H9 (cell line): ENCODE measurements at places on chromosomes 6 and 20.
A peak's percentile ranks its signal among the peaks of the same experiment; 100 is the strongest.

DNA sequence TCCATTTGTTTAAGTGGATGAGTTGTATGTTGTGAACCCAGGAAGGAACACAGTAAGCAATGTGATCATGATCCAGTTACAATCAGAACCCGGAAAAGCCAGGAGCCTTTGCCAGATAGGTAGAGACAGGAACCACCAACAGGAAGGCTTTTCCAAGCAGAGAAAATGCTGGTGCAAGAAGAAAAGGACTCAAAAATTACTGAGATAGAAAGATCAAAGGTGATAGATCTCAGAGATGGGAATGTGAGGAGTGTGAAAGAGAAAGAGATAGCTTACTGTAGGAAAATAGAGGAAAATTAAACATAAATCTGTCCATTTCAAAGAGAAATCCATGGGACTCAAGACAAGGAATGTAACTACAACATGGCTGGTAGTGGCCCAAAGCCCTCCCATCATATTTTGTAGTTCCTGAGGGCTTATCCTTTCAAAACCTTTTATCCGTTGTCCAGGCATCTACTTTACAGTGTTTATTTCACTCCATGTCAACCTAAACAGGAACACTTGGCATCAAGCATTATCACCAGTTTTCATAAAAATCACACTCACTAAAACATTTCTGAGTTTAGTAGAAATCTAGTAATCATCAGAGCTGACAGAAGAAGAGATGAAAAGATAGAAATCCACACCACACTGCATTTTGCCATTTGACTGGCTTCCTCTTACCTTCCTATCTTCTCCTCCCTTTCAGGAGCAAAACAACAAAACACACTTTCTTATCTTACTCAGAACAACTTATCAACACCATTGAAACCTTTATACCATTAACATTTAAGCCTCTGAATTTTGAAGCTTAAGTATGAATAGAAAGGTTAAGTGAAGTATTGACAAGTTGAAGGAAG, 44.5 kb upstream of the STXBP5 start:
- DNase-seq, result no peak

DNA sequence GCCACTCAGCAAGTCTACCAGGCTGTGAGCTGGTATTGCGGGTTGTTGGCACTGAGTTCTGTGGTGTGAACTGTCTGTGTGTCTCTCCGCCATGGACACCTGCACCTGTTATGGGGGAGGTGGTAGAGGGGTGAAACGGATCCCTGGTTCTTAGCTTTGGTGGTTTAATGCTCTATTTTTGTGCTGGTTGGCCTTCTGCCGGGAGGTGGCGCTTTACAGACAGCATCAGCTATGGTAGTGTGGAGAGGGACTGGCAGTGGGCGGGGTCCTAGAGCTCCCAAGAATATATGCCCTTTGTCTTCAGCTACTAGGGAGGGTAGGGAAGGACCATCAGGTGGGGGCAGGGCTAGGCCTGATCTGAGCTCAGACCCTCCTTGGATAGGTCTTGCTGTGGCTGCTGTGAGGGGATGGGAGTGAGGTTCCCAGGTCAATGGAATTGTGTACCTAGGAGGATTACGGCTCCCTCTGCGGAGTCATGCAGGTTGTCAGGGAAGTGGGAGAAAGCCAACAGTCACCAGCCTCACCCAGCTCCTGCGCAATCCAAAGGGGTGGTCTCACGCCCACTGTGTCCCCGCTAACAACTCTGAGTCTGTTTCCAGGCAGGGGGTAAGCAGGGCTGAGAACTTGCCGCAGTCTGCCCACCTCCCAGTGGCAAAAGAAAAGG, 154.3 kb downstream of the CCDC170 start:
- DNase-seq, result peak; percentile 94

DNA sequence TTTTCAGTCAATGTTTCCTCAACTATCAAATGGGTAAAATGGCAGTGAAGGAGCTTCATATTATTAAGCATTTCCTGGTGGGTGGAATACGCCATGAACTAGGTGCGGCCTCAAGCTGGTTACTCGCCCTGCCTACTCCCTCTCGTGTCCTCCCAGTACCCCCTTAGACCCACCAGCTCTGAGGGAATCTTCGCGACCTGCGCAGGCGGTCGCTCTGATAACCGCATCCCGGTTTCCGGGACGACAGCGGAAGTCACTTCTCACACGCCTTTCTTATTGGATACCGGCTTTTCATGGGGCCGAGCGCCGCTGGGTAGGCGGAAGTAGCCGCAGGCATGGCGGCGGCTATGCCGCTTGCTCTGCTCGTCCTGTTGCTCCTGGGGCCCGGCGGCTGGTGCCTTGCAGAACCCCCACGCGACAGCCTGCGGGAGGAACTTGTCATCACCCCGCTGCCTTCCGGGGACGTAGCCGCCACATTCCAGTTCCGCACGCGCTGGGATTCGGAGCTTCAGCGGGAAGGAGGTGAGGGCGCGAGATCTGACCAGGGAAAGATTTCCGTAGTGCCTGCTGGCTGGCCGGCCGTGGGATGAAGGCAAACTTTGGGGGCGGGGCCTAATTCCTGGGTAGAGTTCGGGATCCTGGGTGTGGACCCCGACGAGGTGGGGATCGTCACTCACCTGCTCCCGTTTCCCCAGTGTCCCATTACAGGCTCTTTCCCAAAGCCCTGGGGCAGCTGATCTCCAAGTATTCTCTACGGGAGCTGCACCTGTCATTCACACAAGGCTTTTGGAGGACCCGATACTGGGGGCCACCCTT, at the start of gene PIGT:
TSS of gene PIGT (plus strand) at position 320 of the 816 bp plus-strand sequence. CDS start at position 336, 16 bp downstream.
- peak; percentile 89 for DNase-seq

GRCh38 chr6:2899596-2899995, 3.5 kb downstream of the SERPINB9 start:
- DNase-seq, result no peak

DNA sequence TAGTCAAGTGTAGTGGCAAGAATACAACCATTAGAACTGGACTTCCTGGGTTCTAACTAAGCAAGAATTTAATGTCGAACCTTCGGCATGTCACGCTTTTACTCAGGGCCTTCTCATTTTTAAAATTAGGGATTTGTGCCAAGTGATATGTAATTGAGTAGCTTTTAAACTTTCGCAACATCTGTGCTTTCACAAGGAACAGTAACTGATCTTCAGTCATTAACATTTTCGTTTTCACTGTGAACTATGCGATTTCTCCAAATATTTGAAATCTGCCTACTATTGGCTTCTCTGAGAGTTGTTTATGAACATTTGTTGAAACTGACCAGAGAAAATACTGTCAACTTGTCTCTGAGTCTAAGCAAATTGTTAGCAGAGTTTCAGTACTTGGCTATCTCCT, 27.6 kb downstream of the GRM1 start:
- no peak for DNase-seq

DNA sequence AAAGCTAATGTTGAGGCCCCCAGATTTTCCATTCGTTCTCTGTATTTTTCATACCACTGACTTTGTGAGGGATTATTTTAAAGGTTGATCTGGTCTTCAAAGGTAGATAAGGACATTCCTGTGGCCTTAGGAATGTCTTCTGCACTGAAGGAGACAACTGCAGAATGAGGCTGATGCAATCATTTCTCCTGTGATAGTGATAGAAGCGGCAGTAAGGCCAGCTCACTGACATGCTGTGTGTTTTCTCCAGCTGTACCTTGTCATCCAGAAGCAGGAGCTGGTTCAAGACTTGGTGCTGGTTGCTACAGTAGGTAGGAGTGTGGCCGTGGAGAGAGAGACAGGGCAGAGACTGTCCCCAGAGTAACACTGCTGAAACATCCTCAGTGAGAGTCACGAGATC, 53.8 kb downstream of the DCBLD1 start:
- DNase-seq, result no peak

GRCh38 chr6:56435326-56435725, 187.9 kb upstream of the COL21A1 start:
- no peak for DNase-seq

DNA sequence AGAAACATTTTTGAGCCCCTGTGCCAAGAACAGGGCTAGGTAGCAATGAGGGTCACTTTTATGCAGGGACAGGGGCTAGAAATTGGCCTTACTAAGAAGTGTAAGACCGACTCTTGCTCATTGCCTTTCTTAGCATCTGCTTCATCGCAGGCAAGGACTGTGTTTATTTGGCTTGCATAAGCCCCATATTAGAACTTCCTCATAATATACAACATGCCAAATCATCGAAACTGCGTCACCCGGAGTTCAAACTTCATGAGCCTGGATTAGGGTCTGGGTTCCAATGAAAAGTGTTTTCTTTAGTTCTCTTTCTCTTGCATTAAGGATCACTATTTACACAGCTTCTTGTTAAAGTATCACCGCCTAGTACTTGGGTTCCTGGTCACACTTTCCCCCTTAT, 977 bp upstream of the SMAP1 start:
- no peak for DNase-seq

DNA sequence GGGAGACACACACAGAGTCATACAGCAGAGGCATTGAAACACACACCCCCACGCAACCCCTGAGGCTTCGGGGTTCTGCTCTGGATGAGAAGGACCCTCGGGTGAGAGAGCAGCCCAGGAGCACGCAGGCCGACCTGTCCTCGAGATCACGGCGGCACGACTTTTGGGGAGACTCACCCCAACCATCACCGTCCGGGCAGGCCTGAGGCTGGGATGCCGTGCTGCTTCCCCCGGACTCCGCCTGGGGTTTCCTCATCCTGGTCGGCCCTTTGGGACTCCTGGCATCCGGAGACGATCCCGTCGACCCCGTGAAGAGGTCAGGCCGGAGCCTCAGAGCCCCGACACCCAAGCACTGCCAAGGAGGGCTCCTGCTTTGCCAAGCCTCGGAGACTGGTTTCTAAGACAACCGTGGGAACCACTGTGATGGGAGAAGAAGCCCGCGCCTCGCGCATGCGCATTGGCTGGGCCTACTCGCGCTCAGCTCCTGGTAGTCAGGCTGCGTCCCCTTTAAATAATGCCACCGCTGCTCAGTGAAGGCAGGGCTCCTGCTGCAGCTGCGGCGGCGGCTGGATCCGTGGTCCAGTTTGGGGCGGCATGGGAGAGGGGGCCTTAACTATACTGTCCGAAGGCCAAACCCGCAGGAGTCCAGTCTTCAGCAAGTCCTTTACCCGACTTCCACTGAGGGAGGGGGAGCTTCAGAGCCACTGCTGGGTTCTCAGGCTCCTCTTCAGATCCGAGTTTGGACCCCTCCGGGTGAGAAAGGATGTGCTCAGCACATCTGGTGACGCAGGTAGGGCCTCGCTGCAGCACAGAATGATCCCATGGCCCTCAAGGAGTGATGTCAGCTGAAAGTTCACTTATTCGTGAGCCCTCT, 171.4 kb upstream of the ZNF337 start:
- DNase-seq, result peak; percentile 78

GRCh38 chr6:144480473-144480872, 195.3 kb downstream of the UTRN start:
- no peak for DNase-seq

- no peak for DNase-seq
Observed at GRCh38 chr6:56683882-56684281, 41.2 kb upstream of the DST start.

GRCh38 chr6:3321875-3322274, 63.1 kb downstream of the PSMG4 start:
- no peak for DNase-seq

GRCh38 chr6:51349857-51350256, 531.2 kb downstream of the TFAP2B start:
- DNase-seq, result no peak

DNA sequence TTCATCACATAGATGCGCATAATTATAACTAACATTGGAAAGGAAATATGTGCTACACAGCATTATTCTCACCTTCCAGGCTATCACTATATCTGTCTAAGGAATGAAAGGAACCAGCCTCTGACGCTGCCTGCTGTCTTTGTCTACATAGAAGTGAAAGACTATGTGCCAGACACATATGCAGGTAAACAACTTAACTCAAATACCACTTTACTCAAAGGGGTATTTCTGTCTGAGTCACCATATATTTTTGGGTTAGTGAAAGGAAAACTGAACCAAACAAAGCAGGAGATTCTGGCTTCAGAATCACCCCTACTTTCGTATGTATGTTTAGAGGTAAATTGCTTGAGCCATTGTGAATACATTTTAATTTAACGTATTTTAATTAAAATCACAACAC, 328.6 kb upstream of the PLCB4 start:
- no peak for DNase-seq

DNA sequence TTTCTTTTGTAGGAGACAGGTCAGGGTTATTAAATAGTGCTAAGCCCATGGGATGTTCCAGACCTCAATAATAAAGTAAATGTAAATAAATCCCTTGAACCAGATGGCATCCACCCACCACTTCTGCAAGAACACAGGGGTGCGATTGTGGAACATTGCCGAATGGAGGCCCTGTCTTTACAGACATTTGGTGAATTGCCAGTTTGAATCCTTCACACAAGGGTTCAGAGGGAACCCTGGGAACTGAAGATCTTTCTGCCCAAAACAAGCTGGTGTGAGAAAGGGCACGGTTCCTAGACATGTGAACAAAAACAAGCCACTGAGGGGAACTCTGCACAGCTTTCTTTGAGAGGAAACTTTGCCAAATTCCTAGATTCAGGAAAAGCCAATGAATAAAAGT, 30.2 kb upstream of the RNF8 start:
- no peak for DNase-seq

DNA sequence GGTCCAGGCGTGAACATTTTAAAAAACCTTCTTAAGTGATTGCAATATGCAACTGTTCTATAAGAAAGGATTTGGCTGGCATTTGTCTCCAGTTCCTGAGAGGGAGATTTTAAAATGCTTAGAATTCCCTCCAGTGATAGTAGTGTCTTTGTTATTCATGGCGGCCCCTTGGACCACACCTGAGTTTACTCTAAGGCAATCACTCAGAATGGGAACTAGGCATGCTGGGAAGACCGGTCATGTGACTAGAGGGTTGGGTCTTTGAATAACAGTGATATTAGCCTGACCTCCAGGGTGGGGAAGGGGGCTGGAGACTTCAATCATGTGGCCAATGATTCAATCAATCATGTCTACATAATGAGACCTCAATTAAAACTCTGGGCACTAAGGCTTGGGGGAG, 50.7 kb upstream of the UTRN start:
- DNase-seq, result peak; percentile 38

DNA sequence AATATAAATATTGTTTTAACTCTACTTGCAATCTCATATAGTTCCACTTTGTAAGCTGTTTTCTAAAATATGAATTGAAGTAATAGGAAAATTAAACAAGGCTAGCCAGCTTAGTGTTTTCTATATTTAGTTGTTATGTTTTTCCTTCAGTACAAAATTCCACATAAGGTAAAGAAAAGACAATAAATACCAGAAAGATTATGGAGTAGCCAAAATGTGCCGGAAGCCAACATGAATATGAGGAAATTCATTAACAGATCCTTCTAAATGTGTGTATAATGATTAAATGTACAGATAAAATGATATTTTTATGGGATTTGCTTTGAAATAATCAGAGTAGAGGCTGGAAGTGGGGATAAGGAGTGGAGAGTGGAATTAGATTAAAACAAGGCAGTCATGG, 52.5 kb upstream of the COL21A1 start:
- no peak for DNase-seq

GRCh38 chr6:147287869-147288271, 83.7 kb downstream of the STXBP5 start:
- DNase-seq, result no peak

GRCh38 chr20:48824830-48825565, 2.8 kb downstream of the PREX1 start:
- DNase-seq, result no peak

DNA sequence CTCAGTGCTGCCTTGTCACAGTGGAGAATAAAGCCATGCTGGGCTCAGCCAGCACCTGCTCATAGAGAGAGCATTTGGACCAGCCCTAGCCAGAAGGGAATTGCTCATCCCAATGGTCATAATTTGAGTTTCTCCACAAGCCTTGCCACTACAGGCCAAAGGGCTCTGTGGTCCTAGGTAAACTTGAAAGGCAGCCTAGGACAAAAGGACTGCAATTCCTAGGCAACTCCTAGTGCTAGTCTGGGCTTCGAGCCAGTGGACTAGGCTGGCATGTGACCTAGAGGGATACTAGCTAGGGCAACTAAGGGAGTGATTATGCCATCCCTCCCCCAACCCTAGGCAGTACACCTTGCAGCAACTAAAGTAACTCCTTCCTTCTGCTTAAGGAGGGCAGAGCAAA, 516.2 kb downstream of the BCKDHB start:
- no peak for DNase-seq
